ENCODE measurements at places on chromosomes 2 and 18.

DNA sequence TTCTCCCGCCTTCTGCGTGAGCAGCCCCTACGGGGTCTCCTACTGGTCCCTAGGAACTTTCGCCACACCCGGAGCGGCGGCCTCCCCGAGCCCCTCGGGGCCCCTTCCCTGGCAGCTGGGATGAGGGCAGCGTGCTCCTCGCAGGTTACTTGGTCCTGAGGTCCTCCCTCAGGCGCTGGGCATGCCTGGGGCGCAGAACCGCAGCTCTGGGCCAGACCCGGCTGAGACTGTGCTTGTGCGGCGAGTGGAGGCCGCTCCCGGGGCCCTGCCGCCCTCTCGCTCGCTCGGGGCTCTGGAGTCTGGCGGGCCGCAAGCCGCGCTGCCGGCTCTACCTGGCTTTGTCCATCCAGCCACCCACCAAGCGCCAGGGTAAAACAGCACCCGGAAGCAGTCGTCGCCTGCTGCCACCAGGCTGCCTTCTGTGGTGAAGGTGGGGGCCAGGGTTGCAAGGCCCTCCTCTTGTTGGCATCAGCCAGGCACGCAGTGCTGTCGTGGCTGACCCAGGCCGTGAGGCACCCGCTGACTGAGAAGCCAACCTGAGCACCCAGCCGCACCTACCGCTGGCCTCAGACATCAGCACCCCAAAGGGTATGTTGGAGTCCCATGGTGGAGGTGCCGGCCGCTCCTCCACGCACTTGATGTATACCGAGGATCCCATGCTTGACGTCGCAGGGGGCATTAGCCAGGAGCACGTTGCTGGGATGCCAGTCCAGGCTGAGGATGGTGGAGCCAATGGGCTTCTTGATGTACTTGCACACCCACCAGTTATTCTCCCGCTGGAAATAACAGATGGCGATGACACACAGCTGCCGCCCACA lies 46.1 kb upstream of the PTH2R start:
- peak; percentile 52 for DNase-seq

DNA sequence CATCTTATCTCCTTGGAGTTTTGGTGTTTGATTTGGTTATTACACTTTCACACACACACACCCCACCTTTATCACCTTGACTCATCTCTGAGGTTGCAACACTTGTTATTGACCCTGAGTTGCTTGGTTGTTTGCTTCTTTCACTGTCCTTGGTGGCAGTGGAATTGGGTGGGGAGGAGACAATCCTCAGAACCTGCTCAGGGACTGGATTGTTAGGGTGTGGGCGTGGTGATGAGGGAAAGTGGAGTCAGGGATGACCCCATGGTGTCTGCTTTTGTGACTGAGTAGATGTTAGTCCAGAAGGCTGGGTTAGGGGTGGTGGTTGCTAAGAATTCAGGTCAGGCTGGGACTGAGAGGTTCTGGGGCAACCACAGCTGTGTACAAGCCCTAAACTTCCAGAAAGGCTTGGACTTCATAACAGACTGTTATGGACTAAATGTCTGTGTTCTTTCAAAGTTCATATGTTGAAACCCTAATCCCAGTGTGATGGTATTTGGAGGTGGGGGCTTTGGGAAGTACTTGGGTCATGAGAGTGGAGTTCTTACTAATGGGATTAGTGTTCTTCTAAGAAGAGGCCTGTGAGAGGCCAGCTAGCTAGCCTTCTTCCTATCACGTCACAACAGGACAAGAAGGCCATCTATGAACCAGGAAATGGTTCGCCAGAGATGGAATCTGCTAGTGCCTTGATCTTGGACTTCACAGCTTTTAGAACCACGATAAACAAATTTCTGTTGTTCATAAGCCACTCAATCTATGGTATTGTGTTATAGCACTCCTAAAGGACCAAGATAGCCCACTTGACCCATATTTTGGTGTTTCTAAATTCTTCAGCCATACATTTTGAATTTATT lies 3.4 kb upstream of the DIS3L2 start:
- DNase-seq, result no peak

GRCh38 chr2:203404996-203405395 lies 76.8 kb downstream of the ABI2 start:
- no peak for DNase-seq

GRCh38 chr2:148602885-148603561 lies 41.5 kb upstream of the EPC2 start:
- DNase-seq, result peak; percentile 18

DNA sequence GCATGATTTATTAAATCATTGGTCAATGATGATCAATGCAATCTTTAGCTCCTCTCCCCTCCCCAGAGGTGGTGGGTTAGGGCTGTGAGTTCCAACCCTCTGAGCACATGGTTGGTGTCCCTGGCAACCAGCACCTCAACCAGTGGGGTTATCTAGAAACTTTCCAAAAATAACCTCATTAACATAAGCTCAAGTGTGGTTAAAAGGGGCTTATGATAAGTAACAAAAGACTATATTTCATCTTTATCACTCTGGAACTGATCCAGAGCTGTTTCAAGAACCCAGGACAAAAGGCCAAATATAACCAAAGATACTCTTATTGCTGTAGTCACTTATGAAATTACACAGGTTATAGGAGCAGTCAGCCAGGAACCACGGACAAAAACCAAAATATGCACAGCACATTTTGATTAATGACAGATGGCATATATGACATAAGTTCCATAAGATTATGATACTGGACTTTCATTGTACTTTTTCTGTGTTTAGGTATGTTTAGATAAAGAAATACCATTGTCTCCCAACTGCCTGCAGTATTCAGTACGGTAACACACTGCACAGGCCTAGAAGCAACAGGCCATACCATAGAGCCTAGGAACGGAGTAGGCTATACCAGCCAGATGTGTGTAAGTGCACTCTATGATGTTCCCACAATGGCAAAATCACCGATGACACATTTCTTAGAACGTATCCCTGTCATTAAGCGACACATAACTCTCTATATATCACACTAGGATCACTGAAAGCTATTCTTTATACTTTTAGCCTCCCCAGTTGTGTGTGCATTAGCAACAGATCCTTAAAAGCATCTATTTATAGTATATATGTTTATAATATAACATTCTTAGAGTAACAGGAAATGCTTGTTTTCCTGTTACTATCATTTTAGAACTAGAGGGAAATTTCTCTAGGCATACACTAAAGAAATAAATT lies 31.9 kb downstream of the KIDINS220 start:
- DNase-seq, result no peak

DNA sequence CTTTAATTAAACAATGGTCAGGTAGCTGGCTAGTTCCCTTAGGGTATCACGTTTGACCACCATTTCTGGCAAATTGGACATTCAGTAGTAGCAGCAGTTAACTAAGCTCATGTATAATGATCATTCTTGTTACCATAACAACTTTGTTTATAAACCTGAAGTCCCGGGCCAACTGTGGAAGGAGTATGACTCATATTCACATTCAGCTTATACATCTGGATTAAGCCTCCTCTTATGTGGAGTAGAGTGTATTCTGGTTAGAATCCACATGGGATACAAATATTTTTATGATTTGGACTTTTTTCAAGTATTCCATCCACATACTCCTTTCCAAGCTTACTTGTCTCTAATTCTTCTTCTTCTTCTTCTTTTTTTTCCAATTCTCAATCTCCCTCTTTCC lies 70.3 kb upstream of the ZSWIM2 start:
- DNase-seq, result no peak

GRCh38 chr2:8578335-8579244 lies 103.3 kb upstream of the ID2 start:
- DNase-seq, result no peak

DNA sequence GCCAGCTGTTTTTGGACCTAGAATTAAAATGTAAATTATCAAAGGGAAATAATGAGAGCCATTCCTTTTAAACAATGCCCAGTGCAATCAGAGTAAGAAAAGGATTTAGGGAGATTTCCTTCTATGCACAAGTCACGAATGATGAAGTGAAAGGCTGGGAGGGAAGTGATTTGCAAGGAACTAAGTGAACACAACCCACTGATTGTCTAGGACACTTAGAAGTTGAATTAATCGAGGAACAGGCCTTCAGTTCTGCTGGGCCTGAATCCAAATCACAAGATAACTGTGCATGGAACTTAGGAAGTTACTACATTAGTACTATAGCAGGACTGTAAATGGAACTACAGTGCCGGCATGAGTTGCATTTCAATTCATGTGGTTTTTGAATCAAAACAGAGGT lies 17.7 kb downstream of the MAP2 start:
- DNase-seq, result no peak

- no peak for DNase-seq
Measured at GRCh38 chr18:55272510-55273243, 313.4 kb upstream of the CCDC68 start.

Data from right cardiac atrium (tissue), 5 donors.